Epithelial cell of proximal tubule (primary cell): ENCODE measurements at places on chromosomes 1 and 21.

DNA sequence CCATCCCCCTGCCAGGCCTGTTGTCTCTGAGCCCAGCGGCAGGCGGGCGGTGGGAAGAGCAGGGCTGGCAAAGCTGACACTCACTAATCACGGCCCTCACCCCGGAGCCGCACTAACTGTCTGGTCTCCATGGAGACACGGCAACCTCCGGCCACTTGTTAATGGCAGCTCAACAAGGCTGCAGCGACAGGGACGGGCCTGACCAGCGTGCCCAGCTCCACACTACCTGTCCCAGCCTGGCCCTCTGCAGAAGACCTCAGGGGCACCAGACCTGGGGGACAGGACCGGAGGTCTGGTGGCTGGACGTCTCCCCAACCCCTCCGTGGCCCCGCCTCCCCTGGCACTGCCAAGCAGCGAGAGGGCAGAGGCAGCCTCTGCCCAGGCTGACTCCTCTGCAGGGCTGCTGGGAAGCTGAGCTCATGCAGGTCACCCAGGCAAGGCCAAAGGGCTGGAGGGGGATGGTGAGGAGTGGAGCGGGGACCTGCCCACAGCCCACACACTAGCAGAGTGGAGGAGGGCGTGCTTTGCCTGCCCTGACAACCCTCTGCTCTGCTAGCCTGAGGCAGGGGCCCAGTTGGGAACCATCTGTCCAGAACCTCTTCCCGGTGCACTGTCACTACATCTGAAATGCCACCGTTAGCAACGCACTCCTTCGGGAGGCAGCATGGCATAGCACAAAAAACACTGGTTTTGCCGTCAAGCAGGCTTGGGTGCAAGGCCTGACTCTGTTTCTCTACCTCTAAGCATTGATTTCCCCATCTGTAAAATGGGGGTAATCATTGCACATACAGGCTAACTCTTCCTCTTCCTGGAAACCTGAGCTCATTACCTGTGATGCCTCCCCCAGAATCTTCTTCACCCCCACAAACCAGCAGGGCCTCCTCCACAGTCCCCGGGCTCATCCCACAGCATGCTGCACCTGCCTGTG, 29.6 kb upstream of the WASF2 start:
- DNase-seq: no peak

DNA sequence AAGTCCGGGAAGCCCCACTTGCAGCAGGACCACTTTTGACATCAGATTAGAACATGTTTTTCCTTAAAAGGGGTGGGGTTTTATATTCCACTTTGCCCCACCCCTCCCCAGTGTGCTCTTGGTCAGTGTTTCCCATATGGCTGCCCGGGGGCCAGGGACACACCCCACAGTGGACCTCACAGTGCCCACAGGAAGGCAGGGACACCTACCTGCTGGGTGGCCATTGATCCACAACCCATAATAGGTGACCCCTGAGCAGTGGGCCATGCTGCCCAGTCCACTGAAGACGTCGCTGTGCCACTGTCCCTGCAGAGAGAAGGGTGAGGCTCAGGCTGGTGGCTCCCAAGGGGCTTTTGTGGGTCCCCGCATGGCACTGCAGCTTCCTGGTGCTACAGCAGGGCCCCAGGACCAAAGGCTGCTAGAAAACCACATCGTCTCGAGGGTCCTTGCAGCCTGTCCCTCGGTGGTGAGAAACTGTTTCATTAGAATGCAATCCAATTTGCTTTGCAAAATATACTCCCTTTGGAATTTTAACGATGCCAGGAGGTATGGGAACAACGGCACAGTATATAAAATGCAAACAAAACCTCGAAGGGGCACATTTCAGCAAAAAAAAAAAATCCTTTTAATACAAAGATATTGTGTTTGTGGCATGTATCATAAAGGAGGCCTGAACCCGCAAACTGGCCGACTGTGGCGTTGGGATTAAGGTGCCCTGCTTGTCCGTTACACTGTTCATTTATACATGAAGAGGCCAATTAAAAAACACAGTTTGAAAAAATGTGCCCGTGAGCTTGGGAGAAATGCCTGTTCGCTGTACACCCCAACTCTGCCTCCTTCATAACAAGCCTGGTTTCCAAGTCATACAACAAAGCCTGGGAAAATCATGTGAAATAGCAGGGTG, 16.9 kb downstream of the MORN1 start:
- DNase-seq: no peak

DNA sequence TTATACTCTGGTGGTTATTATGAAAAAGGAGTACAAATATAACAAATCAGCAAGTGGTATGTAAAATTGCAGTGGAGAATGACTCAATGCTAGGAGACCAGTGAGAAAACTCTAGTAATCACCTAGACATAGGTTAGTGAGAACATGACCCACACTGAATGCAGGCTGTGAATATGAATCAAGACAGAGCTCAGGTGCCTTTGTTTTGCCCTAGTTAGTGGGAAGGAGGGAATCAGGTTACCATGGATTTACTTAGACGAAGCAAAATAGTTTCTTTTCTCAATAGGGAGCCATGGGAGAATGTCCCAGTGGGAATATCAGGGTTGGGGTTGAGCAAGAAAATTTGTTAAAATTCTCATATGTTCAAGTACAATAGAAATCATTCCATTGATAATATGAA, 10.6 kb upstream of the GCLM start:
- no peak for DNase-seq

GRCh38 chr1:183553331-183553730, 36.9 kb downstream of the NCF2 start:
- DNase-seq: no peak

GRCh38 chr1:10778640-10779039, 17.8 kb downstream of the CASZ1 start:
- DNase-seq: no peak

- DNase-seq: peak; percentile 41
These were observed 678.0 kb upstream of the USP24 start for GRCh38 chr1:55893155-55893554.

DNA sequence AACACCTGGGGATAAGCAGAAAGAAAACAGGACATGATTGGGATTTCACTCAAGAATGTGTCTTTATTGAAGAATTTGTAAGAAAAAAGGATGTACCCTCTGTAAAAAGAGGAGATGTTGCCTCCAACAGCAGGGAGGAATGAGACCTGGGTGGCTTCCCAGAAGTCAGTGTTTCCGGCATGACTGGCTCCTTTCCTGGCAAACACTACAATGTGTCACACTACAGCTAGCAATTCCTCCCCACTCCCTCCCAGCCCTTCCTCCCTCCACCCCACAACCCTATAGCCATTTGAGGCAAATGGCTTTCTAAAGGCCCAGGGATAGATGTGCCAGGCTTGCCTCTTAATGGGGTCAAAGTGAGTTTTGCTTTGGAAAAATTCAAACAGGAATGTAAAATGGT, 11.5 kb upstream of the COL8A2 start:
- DNase-seq: no peak

DNA sequence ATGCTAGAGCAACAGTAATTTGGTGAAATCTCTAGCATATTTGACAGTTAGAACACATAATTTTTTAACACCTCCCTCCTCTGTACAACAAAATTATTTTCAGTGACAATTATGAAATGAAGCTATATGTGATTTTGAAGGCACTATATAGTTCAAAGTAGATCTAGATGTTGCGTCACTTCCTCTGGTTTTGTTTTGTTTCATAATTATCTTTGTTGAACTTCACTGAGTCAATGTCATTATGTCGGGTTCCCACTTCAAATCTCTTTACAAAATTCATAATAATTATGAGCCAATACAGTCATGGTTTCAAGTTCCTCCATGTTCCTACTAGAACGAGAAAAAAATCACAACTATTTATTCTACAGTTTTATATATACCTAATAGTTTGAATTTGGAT, 254.8 kb upstream of the PLXNA2 start:
- DNase-seq: no peak

DNA sequence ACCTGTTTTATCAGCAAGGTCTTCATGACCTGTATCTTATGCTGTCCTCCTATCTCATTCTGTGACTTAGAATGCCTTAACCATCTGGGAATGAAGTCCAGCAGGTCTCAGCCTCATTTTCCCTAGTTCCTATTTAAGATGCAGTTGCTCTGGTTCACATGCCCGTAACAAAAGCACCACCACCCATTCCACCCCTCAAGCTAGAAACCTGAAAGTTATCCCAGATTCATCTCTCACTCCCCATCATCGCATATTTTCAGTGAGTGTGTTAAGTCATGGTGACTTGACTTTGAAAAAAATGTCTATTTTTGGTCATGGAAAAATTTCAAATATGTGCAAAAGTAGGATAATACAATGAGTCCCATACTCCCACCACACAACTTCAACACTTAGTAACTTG, 11.7 kb downstream of the HMGN2 start:
- DNase-seq: no peak

- DNase-seq: no peak
These were observed 29.8 kb upstream of the NFIA start for GRCh38 chr1:61052395-61053225.

DNA sequence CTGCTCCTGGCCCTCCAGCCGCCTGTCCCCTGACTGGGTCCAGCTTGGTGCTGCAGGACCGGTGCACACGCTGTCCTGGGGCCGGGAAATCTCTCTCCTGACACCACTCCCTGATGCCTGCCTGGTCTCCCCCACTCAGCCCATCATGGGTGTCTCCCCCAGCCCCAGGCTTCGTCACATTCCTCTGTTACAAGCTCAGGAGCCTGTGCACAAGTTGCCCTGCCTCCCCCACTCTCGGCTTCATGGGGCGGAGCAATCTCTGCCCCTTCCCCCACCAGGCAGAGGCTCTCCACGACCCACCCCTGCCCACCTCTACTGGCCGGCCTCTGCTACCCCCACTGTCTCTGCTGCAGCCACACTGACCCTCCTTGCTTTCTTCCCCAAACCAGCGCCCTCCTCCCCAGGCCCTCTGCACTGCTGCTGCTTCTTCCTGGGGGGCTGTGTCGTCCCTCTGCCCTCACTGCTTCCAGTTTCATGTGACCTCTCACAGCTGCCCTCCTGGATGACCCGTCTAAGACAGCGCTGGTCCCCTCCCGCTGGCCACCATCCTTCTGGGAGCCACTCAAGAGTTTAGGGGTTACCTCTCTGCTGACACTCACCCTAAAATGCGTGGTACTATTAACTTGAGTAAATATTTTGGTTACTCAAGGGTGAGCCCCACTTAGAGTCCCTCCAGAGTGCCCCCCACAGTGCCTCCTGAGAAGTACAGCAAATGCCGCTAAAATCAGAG, 5.7 kb upstream of the RIPK4 start:
- no peak for DNase-seq

DNA sequence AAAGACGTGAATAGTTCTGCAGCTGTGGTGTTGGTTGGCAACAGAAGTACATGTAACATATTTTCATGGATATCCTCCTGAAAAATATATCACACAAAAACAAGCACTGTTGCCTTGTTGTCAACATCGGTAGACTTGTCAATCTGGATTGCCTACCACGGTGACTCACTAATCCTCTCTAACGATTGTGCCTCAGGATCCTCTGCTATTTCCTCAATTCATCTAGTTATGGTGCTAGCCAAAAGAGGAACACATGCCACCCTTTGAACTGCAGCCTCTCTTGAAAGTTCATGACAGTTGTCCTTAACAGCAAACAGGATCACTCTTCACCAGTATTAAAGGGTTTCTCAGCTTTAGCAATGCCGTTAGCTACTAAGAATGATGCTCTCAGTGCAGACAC, 25.7 kb downstream of the RASAL2 start:
- DNase-seq: no peak

GRCh38 chr1:88433556-88433955, 250.5 kb upstream of the PKN2 start:
- DNase-seq: no peak

DNA sequence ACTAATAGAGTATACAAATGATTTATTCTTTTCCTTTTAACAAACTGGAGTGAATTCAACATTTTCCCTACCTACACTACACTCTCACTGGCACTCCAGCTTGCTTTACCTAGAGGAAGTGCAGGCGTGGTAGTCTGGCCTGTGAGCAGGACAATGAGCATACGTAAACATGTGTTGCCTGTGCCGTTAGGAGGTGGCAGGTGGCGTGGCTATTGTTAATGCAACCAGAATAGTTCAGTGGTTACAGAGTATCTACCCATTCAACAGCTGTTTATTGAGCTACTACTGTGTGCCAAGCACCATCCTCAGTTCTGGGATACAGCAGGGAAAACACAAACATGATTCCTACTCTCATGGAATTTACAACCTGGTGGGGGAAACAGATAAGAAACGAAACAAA, 299.7 kb upstream of the KAZN start:
- DNase-seq: no peak

DNA sequence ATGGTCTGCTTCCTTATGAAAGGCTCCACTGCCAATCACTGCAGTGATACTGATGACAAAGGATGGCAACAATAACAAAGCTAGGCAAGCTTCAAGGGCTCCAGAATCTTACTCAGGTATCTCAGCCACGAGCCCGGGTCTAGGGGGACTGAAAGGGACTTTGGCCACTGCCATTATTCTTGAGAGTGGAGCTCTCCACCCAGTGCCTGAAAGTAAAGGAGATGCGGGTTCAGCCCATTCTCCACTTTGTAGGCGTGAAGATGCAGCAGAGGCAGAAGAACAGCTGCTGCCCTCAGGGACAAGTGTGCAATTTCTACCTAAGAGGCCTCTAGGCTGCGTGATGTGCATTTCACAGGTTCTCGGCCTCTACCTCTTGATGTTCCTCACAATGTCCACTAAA, 31.4 kb upstream of the SLAMF9 start:
- DNase-seq: no peak

- no peak for DNase-seq
These were observed 44.6 kb upstream of the GRIK3 start for GRCh38 chr1:37078866-37079265.

DNA sequence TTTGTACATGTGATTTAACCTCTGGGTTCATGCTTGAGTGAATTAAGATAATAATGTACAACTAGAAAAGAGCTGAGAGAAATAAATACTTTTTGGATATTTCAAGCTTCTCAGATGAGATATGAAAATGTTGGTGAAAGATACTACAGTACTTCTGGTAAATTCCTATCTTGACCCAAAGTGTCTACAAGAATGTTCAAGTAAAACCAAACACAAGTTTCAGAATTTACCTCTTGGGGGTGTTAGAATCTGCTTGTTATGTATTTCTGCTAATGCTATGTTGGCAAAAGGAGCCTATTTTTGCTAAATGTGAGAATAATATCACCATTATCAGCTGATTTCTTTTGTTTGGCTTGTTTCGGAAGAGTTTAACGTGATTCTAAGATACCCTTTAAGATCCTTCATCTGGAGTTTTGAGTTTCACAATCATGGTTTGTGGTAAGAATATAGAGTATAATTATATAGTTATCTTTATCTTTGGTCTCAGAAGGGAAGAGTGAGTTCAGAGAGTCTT, 388.5 kb downstream of the LMO4 start:
- no peak for DNase-seq
